ENCODE measurements at places on chromosomes 6 and 20.

DNA sequence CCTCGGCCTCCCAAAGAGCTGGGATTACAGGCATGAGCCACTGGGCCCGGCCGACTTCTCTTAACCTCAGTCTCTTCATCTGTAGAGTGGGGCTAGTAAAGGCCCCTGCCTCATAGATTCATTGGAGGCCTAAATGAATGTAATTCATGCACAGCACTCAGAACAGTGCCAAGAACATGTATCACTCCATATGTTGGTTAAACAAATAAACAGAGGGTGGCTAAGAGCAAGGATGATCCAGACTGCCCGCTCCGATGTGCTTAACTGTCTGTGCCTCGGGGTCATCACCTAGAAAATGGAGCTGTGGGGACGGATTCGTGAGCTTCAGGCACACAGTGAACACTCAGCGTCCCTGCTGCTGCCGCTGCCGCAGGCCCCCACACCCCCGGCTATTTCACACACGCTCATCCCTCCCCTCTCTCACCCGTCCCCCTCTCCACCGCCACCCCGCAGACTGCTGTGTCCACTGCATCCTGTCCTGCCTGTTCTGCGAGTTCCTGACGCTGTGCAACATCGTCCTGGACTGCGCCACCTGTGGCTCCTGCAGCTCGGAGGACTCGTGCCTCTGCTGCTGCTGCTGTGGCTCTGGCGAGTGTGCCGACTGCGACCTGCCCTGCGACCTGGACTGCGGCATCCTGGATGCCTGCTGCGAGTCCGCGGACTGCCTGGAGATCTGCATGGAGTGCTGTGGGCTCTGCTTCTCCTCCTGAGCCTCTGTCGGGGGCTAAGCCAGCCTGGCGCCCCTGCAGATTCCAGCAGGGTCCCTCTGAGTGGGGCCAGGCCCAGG, 14.8 kb downstream of the MDFI start:
- no peak for DNase-seq

DNA sequence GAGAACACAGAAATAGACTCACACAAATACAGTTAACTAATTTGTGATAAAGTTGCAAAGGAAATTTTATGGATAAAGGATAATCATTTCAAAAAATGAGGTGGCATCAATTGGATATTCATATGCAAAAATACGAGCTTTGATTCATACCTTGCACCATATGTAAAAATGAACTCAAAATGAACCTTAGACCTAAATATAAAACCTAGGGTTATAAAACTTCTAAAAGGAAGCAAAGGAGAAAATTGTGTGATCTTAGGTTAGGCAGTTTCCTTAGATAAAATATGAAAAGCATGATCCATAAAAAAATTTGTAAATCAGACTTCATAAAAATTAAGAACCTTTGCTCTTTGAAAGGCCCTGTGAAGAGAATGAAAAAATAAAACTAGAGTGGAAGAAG, 85.5 kb downstream of the F13A1 start:
- DNase-seq = no peak

DNA sequence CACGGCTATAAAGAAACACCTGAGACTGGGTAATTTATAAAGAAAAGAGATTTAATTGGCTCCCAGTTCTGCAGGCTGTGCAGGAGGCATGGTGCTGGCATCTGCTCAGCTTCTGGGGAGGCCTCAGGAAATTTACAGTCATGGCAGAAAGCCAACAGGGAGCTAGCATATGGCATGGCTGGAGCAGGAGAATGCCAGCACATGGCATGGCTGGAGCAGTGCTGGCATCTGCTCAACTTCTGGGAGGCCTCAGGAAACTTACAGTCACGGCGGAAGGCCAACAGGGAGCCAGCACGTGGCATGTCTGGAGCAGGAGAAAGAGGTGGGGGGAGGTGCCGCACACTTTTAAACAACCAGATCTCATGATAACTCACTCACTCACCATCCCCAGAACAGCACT, 32.5 kb upstream of the DACT2 start:
- DNase-seq = no peak

GRCh38 chr6:129981598-129981997, 36.8 kb upstream of the L3MBTL3 start:
- no peak for DNase-seq

GRCh38 chr6:138521790-138522189, 22.5 kb upstream of the NHSL1 start:
- DNase-seq = no peak

DNA sequence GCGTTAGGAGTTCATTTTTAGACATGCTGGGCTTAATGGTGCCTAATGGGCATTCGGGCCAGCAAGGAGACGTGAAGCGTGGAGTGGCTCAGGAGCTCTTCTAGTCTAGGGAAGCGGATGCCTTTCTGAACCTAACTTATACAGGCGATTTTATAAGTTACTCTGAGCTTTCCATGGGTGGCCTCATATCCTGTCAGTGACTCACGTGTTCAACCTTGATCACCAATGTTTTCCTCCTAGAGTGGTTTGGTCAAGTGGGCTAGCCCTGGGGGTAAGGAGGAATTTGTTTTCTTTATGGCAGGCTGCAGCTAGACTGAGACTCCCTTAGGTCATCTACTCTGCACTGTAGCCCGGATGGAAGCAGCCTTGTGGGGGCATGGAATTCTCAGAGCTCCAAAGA, 52.1 kb downstream of the PLAGL1 start:
- DNase-seq = no peak

Data from activated CD8-positive, alpha-beta T cell treated with anti-CD3 and anti-CD28 coated beads for 36 hours (primary cell).